OCI-LY7 (cell line): ENCODE measurements at places on chromosomes 12 and 14. TPM values are rescaled to one million over a fixed set of nuclear protein-coding genes. Genes with fewer than 3 reads are reported as not detected.

Gene NTS
- total RNA-seq = not detected in 2 replicates

Gene CIROP
- not detected in 2 replicates for total RNA-seq

Gene RIMBP2
- not detected in 2 replicates for total RNA-seq

Gene DIO2
- total RNA-seq = 0.23 TPM in 1 of 2 replicates, not detected in the other

Gene C12orf56
- total RNA-seq = not detected in 2 replicates

Gene PRH2
- total RNA-seq = not detected in 2 replicates

Gene SCN8A
- total RNA-seq = 2.6 and 3.5 TPM in 2 replicates

Gene CD69
- total RNA-seq = 9.7 and 10.3 TPM in 2 replicates

Gene ACOT4
- not detected in 2 replicates for total RNA-seq

Gene AMN1
- total RNA-seq = 12.6 and 15.2 TPM in 2 replicates

Gene ALKBH1
- 16.2 and 19.4 TPM in 2 replicates for total RNA-seq

Gene TAS2R46
- total RNA-seq = 1.4 and 1.6 TPM in 2 replicates

Gene MGAT2
- 70.0 and 71.7 TPM in 2 replicates for total RNA-seq

Gene RNASE3
- total RNA-seq = not detected in 2 replicates

Gene DNAJC22
- 0.76 and 1.1 TPM in 2 replicates for total RNA-seq

Gene PLBD1
- 0.61 TPM in 1 of 2 replicates, not detected in the other for total RNA-seq

Gene GPRC5A
- 0.25 TPM in 1 of 2 replicates, not detected in the other for total RNA-seq

Gene GZMB
- not detected in 2 replicates for total RNA-seq

Gene DPF3
- total RNA-seq = 0.42 and 0.55 TPM in 2 replicates

Gene VASH1
- total RNA-seq = not detected in 2 replicates

Gene TSPAN19
- not detected in 2 replicates for total RNA-seq
